ENCODE measurements at places on chromosomes 2 and 18. TPM values are rescaled to one million over a fixed set of nuclear protein-coding genes. Genes with fewer than 3 reads are reported as not detected.

CNNM4 gene
- 7.1 TPM for total RNA-seq

SLC5A7 gene
- total RNA-seq = not detected

EPC2 gene
- total RNA-seq = 26.5 TPM

AGXT gene
- total RNA-seq = not detected

TCF23 gene
- total RNA-seq = not detected

GPD2 gene
- 14.7 TPM for total RNA-seq

THSD7B gene
- total RNA-seq = not detected

SLC19A3 gene
- not detected for total RNA-seq

IL1B gene
- total RNA-seq = not detected

LONRF2 gene
- total RNA-seq = 0.11 TPM

SPHKAP gene
- not detected for total RNA-seq

PUM2 gene
- 123 TPM for total RNA-seq

DSG1 gene
- total RNA-seq = not detected

TDRD15 gene
- total RNA-seq = not detected

CIDEA gene
- not detected for total RNA-seq

HOXD13 gene
- total RNA-seq = not detected

CRACDL gene
- total RNA-seq = 0.18 TPM

MC2R gene
- not detected for total RNA-seq

ACKR3 gene
- 3.6 TPM for total RNA-seq

BCL11A gene
- total RNA-seq = 0.03 TPM

SLC30A3 gene
- not detected for total RNA-seq

CRYGD gene
- not detected for total RNA-seq

GCFC2 gene
- 20.6 TPM for total RNA-seq

TMX3 gene
- total RNA-seq = 51.8 TPM
